NT2/D1 (cell line): ENCODE measurements at places on chromosomes 1 and 21.

DNA sequence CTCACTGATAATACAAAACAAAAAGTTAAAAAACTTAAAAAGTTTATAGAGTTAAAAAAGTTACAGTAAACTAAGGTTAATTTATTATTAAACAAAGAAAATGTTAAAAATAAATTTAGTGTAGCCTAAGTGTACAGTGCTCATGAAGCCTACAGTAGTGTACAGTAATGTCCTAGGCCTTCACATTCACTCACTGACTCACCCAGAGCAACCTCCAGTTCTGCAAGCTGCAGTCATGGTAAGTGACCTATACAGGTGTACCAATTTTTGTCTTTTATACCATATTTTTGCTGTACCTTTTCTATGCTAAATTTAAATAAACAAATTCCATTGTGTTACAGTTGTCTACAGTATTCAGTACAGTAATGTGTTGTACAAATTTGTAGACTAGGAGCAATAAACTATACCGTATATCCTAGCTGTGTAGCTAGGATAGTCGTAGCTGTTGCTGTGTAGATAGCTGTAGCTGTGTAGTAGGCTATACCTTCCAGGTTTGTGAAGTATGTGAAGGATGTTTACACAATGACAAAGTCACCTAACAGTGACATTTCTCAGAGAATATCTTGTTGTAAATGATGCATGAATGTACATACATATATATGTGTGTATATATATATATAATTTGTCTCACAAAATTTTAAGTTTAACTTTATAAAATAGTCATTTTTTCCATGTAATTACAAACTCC is 140.2 kb downstream of the TGFB2 start:
- no peak for DNase-seq

DNA sequence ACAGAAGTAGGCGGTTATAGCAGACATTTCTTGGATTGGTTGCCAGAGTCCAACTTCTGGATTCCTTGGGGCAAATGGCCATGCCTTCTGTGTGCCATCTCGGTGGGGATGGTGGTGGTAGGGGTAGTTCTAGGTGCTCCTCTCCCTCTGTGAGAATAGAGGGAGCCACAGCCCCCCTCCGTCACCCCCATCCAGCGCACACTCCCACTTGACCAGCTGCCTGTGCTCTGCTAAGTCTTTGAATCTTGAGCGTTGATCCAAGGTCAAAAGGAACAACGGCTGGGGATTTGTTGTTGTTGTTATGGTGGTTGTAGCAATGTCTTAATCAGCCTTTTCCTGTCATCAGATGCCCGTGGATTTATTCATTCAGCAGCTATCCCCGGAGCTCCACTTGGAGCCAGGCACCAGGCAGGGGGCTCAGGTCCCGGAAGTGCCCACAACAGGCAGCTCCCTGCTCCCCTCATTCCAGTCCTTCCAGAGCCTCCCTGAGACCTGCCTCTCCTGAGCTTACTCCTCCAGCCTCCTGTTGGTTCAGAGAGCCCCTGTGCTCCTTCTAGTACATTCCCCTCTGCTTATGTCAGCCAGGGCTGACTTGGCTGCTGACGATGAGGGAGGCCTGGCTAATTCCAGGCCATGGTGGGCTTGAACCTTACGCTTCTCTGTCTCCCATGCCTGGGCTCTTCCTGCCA is 146.6 kb upstream of the WNT4 start:
- DNase-seq, result no peak

- DNase-seq, result no peak
These were observed 14.4 kb downstream of the ILDR2 start for GRCh38 chr1:166960858-166961474.

GRCh38 chr1:11354893-11355553 is 82.0 kb downstream of the UBIAD1 start:
- no peak for DNase-seq

DNA sequence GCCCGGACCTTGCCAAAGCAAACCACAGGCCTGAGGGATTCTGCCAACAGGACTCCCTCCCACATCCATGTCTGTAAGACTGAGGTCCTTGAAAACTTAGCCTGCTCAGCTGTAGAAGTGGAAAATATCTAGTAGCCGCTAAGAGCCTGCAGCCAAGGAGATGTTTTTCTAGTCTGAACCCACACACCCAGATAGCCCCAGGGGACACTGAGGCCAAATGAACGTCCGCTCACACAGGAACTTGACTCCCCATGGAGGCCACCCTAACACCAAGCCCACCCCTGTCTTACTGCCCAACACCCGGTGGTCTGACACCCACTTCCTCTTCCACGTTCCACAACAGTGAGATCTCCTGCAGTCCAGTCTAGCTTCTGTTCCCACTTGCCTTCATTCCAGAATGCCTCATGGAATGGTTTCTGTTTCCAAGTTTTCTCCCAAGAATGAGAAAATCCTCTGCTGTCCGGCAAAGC is 174.8 kb downstream of the PLPP3 start:
- DNase-seq, result no peak

DNA sequence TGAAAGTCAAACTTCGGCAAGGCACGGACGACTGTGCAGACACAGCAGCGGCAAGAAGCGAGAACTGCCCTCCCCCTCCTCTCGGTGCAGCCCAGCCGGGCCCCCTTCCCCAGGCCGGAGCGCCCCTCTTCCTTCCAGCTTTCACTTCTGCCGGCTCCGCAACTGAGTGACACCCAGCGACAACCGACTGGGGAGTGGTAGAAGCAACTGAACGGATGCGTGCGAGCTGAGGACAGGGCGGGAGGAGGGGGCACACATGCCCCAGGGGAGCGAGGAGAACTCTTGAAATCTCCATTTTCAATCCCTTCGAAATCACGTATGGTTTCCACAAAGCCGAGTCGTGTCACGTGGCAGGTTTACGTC is 146.6 kb downstream of the PGBD5 start:
- DNase-seq, result no peak

- DNase-seq, result no peak
These were observed 655.5 kb downstream of the KIF26B start for GRCh38 chr1:245810181-245810769.

- DNase-seq, result peak; percentile 62
These were observed 147.2 kb downstream of the CHD1L start for GRCh38 chr1:147389532-147390184.
